Astrocyte of the hippocampus (primary cell): ENCODE measurements at places on chromosomes 16 and 17.

- no peak for DNase-seq
Observed at GRCh38 chr16:85682516-85682915, 6.2 kb downstream of the GINS2 start.

DNA sequence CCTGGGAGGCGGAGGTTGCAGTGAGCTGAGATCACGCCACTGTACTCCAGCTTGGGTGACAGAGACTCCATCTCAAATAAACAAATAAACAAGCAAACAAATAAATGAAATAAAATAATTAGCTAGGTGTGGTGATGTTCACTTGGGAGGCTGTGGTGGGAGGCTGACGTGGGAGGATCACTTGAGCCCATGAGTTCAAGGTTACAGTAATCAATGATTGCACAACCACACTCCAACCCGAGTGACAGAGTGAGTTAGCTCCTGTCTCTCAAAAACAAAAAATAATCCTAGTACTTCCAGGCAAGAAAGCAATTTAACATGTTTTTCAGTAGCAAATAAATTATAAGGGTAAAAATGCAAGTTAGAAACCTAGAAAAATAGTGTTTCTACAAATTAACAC is 26.4 kb downstream of the CFDP1 start:
- DNase-seq = no peak

GRCh38 chr16:87107201-87107600 is 210.0 kb downstream of the C16orf95 start:
- no peak for DNase-seq

DNA sequence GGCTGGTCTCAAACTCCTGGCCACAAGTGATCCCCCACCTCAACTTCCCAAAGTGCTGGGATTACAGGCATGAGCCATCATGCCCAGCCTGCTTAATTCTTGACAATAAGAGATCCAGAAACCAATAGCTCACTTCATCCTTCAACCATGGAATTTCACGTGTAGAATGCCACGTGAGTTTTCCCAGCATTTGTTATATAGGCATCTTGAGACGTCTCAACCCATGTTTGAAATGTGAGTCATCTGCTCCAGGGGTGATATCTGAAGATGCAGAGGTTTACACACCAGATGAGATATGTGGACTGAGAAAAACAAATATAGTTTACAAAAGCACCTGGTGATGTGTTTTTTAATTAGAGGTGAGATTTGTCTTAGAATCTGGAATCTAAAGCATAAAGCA is 7.1 kb downstream of the TEKT3 start:
- no peak for DNase-seq

DNA sequence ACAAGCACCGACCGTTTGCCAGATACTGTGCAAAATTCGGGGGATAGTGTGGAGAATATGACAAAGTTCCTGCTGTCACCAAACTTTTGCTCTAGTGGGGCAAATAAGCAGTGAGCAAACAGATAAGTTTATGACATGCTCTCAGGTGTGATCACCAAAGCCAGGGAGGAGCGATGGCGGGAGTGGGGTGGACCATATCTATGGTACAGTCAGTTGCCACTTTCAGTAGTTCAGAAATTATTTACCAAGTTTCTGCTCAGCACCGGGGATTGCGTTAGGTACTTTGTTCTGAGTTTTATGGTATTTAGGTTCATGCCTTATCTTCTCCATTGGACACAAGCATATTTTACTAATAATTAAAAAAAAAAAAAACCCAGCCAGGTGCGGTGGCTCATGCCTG is 11.9 kb downstream of the MSI2 start:
- DNase-seq = no peak

DNA sequence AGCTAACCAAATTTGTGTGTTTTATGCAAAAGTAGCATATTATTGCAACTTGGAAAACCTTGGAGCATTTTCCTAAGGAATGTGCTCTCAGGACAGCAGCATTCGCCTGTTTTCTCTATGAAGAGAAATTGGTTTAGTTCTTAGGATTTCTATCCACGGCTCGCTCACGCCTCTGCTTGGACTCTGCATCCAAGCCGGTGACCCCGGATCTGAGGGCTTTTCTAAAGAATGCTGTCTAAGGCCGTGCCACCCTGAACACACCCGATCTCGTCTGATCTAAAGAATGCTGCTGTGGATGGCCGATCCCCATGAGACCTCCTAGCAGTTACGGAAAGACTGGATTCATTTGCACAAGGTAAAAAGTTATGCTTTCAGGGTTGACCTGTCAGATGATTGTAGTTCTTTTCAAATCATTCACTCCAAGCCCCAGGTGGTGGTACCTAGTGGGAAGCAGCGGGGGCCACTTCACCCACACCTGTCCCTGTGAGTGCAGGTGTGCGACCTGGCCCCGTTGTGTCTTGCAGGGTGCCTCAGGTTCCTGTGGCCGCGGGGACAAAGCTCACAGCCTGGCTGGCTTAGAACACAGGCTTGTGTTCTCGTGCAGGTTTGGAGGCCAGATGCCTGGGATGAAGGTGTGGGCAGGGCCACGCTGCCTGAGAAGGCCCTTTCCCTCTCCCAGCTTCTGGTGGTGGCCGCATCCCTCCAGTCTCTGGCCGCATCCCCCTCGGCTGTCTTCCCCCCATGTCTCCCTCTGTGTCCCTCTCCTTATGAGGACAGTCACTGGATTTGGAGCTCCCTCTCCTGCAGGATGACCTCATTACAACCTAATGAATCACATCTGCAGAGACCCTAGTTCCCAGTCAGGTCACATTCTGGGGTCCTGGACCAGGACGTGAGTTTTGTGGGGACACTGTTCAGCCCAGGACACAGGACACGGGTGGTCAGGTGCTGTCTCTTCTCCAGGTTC is 71.1 kb downstream of the BANP start:
- no peak for DNase-seq

- peak; percentile 66 for DNase-seq
Observed at GRCh38 chr17:38798614-38799500, 499 bp downstream of the PIP4K2B start.

GRCh38 chr16:1773703-1774447 is 941 bp upstream of the MRPS34 start:
- peak; percentile 71 for DNase-seq

GRCh38 chr17:31318851-31319661 is 2.4 kb downstream of the EVI2A start:
- no peak for DNase-seq

GRCh38 chr17:57439651-57440050 is 183.3 kb downstream of the MSI2 start:
- no peak for DNase-seq

DNA sequence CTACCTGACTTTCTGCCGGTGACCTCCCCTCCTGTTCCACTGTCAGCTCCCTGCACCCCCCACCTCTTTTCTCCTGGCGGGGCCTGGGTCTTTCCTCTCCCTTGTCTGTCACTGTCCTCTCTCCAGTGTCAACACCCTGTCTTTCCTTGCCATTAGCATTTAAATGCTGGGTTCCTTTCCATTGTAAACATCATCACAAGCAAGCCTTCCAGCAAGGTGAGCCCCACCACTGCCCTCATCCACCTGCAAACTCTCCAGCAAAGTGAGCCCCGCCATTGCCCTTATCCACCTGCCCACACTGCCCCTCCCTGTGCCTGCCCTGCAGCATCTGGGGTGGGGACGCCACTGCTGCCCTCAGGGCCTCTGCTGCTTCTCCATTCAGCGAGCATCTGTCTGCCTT is 195.0 kb downstream of the ENGASE start:
- no peak for DNase-seq

GRCh38 chr16:11642765-11643116 is 25.5 kb upstream of the SNN start:
- no peak for DNase-seq

GRCh38 chr17:38656959-38657823 is 17.6 kb downstream of the EPOP start:
- DNase-seq = no peak

DNA sequence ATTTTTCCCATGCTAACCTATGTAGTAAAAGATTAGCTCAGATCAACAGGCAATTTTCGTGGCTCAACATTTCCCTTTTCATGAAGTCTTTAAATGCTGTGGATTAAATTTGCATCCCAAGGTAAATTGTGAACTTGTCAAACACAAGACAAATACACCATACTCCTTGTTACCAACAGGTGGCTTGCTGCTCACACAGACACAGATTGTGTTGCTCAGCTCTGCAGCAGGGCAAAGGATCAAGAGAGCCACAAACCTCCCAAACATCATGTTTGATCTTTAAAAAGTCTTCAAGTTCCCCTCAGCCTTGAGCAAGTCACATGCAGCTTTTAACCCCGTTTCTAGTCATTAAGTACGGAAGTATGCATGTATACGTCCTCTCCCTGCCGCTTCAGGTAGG is 119.6 kb upstream of the CNTNAP4 start:
- no peak for DNase-seq

DNA sequence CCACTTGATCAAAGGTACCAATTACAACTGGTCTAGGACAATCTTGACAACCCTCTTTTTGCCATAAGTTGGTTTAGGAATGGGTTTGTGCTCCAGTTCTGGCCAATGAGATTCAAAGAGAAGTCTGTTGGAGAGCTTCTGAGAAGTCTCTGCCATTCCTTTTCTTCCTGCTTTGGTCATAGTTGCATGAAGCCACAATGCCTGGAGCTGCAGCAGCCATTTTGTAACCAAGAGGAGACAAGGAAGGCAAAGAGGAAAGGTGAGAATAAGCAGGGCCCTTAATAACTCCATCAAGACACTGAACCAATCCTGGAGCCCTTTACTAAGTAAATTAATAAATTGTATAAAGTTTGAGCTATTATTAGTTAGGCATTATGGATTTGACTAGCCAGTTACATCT is 3.4 kb upstream of the C17orf50 start:
- no peak for DNase-seq

DNA sequence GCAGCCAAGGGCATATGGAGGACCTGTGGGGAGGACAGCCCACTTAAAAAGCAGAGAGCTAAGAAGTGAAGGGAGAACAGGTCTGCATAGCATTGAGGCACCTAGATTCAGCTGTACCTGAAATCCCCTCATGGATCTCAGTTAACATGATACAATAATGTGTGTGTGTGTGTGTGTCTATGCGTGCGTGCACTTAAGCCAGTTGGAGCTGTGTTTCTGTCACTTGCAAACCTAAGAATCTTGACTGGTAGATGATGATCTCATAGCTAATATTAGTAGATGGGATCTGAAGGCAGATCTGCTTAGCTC is 1.7 kb upstream of the ITPRIPL2 start:
- DNase-seq = no peak

- no peak for DNase-seq
Observed at GRCh38 chr16:50253514-50253910, 12.8 kb upstream of the ADCY7 start.

DNA sequence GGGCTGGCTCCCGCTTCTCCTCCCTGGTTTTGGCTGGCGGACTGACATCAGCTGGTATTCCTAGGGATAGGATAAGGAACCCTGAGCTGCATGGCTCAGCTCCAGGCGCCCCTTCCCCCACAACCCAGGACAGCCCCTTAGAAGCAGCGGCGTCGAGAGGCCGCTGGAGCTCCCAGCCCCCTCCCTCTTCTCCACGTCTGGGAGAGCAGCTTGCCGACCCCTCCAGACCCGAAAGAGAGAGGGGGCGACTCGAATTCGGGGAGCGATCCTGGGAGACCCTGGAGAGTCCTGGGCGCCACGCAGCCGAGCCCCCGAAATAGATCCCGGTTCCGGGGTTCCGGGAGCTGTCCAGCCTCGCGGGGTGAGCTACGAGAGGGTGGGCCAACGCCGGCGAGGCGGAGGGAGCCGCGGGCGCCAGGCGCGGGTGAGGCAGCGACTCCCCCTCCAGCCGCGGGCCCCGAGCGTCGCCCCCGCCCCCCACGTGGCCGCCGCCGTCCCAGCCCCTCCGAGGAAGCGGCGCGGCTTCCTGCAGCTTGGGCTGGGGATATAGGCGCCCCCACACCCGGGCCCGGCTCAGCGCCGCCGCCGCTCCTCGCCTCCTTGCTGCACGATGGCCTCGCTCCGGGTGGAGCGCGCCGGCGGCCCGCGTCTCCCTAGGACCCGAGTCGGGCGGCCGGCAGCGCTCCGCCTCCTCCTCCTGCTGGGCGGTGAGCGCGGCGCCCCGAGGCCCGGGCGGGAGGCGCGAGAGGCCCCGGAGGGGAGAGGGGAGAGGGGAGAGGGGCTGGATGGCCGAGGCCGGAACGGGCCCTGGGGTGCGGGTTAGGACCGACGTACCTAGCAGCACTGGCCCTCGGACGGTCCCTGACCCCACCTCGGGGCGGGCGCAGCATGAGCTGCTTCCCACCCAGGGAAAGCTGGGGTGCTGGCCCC is at the start of gene RAMP2:
Gene RAMP2 (plus strand): TSS at position 576 of the 930 bp plus-strand sequence. CDS start 35 bp downstream, at position 611.
- peak; percentile 59 for DNase-seq

GRCh38 chr17:63445065-63445464 is 1.0 kb downstream of the CYB561 start:
- no peak for DNase-seq

- DNase-seq = no peak
Observed at GRCh38 chr17:63039342-63039741, 73.3 kb downstream of the TANC2 start.

DNA sequence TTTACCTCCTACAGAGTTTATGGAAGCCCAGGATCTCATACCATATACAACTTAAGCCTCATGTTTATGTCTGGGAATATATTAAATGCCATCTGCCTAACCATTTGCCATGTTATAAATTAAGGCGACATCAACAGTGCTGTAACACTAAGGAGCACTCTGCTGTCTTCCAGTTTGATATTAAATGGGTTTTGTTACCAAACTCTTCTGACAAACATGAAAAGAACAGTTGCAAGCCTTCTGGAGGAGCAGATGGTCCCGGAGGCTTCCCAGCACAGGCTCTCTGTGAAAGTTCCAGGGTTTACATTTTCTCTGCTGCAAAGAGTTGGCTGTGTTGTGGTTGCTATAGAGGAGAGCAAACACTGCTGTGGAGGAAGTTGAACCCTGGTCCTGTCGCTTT is 545.3 kb upstream of the SALL1 start:
- no peak for DNase-seq

- DNase-seq = no peak
Observed at GRCh38 chr16:66653581-66654350, 42.8 kb downstream of the CMTM4 start.

- DNase-seq = no peak
Observed at GRCh38 chr16:48535369-48535787, 74.6 kb downstream of the N4BP1 start.

DNA sequence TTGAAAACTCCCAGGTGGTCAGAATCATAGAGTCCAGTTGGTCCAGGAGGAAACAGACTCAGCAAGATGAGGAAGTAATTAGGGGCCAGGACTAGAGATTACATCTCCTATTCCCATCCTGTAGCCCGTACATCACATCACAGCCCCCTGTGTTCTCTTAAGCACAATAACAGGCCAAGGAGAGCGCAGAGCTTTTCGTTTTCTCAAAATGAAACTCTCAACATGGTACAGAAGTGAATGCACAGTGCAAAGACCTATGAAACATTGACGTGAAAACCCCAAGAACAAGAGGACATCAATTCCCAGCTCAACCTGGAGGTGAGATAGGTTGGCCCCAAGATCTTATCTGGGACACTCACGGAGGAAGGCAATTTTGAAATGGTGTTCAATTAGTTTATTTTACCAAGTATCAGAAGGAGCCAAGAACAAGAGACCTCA is 9.0 kb downstream of the PIK3R5 start:
- no peak for DNase-seq

- DNase-seq = no peak
Observed at GRCh38 chr17:78595135-78595810, 18.1 kb upstream of the DNAH17 start.

DNA sequence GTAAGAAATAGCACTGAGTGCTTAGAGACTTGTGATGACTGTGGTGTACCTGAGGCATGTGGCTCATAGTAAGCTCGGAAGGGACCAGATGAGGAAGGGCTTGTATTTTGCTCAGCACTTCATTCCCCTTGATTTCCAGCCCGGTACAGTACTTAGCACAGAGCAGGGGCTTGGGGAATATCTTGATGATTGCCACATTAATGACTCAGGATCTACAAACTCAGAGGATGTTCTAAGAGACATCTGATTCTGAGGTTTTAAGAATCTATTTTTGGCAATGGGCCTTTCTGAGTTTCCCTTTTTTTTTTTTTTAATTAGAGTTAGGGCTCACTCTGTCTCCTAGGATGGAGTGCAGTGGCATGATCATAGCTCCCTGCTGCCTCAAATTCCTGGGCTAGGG is 9.1 kb downstream of the ASPHD1 start:
- DNase-seq = no peak
